ENCODE measurements at places on chromosomes 2 and 18. TPM values are rescaled to one million over a fixed set of nuclear protein-coding genes. Genes with fewer than 3 reads are reported as not detected.

Gene VWA3B
- total RNA-seq = 2.5 TPM

Gene COLEC11
- not detected for total RNA-seq

Gene ANKRD30B
- total RNA-seq = 3.6 TPM

Gene TUBA4B
- total RNA-seq = not detected

Gene RPRM
- not detected for total RNA-seq

Gene EGR4
- total RNA-seq = not detected

Gene ZC3H8
- 3.7 TPM for total RNA-seq

Gene LIMS1
- total RNA-seq = 33.7 TPM

Gene SLC11A1
- total RNA-seq = 40.2 TPM

Gene ZNF396
- 3.3 TPM for total RNA-seq

Gene IGFBP5
- 178 TPM for total RNA-seq

Gene ST6GAL2
- not detected for total RNA-seq

Gene PSME4
- 38.7 TPM for total RNA-seq

Gene GALNT3
- 7.9 TPM for total RNA-seq

Gene PROM2
- total RNA-seq = 3.7 TPM

Gene GMCL1
- 15.9 TPM for total RNA-seq

Gene REL
- 13.5 TPM for total RNA-seq

Gene SCRN3
- 32.0 TPM for total RNA-seq

Gene ADGRF3
- total RNA-seq = not detected

Gene CDH19
- 187 TPM for total RNA-seq

Gene GPR55
- total RNA-seq = not detected

Gene CCBE1
- 0.30 TPM for total RNA-seq

Gene PLEK
- 7.8 TPM for total RNA-seq

Gene RNF103
- total RNA-seq = 55.3 TPM

Gene GAL3ST2
- 3.9 TPM for total RNA-seq

Measured in tibial nerve (tissue), 4 donors.